Right lung (tissue), 10 donors: ENCODE measurements at places on chromosomes 1 and 21.

GRCh38 chr1:159920202-159920601 is 5.1 kb downstream of the TAGLN2 start:
- DNase-seq: no peak

- no peak for DNase-seq
These were observed 3.6 kb upstream of the BACH1 start for GRCh38 chr21:29295066-29295650.

- DNase-seq: no peak
These were observed 106.7 kb upstream of the SOD1 start for GRCh38 chr21:31552826-31553225.

DNA sequence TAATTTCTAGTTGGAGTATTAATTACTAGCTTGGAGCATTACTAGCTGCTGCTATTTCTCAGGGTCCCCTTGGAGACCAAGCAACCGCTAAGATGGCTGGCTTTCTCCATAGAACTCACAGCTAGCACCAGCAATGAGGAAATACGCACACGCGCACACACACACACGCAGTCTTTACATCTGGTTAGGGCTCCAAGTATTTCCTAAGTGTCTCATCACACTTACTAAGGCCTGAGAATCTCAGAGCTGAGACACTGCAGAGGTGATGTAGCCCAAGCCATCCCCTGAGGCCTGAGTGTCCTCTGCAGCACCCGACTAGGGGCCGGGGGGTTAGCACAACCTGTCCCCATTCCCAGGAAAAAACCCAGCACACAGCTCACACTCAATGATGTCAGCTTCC is 42.5 kb downstream of the ITPKB start:
- no peak for DNase-seq

GRCh38 chr1:86515597-86515996 is 31.3 kb upstream of the CLCA4 start:
- DNase-seq: no peak
